ENCODE measurements at places on chromosomes 13 and 19. TPM values are rescaled to one million over a fixed set of nuclear protein-coding genes. Genes with fewer than 3 reads are reported as not detected.
A peak's percentile ranks its signal among the peaks of the same experiment; 100 is the strongest.

DNA sequence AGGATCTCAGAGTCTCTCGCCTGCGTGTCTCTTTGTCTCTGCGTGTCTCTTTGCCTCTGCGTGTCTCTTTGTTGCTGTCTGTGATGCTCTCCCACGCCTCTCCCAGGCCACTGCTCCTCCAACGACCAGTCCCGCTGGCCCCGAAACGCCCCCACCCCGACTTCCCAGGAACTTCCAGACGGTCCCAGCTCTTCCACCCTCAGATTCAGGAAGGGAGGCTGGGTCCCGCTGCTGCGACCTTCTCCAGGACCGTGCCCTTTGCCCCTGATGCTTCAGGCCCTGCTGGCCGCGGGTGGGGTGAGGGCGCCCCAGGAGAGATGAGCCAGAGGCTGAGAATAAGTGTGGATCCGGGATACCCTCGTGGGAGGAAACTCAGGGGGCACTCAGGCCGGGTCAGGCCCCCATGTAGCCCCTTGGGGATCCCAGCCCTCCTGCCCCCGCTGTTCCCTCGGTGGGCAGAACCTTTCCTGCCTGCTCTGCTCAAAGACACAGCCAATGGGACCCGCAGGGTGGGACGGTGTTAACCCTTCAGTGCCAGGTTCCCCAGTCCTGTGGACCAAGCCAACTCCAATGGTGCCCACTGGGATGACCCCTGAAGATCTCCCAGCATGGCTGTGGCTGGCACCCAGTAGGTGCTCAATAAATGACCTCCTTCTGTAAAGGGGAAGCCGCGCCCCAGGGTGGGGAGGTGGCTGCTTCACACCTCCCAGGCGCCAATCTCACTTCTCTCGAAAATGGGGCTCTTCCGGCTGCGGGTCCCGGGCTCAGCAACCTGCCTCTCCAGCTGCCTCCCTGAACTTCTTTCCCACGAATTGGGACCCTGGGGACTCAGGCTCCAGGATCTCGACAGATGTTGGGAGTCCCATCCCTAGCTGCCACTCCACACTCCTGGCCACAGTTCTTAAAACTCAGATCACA, 1.5 kb upstream of the S1PR5 start:
- DNase-seq, result no peak

DNA sequence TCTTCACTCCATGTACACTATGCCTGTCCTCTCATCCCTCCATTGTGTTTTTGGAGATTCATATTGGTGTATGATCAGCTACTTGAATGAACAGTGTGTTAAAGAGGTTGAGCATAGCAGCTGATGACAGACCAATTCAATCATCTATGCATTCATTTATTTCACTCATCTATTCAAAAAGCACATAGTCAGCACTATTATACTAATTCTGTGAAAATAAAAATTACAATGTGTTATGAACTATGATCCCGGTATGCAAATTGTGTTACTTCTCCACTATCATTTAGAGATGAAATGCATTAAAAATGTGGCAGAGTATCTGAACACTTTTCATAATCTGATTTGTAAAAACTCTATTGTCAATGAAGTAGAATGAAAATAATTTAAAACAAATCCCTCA, 5.9 kb downstream of the TRPC4 start:
- DNase-seq, result no peak

- no peak for DNase-seq
These were observed 36.4 kb upstream of the MBNL2 start for GRCh38 chr13:97185751-97186150.

DNA sequence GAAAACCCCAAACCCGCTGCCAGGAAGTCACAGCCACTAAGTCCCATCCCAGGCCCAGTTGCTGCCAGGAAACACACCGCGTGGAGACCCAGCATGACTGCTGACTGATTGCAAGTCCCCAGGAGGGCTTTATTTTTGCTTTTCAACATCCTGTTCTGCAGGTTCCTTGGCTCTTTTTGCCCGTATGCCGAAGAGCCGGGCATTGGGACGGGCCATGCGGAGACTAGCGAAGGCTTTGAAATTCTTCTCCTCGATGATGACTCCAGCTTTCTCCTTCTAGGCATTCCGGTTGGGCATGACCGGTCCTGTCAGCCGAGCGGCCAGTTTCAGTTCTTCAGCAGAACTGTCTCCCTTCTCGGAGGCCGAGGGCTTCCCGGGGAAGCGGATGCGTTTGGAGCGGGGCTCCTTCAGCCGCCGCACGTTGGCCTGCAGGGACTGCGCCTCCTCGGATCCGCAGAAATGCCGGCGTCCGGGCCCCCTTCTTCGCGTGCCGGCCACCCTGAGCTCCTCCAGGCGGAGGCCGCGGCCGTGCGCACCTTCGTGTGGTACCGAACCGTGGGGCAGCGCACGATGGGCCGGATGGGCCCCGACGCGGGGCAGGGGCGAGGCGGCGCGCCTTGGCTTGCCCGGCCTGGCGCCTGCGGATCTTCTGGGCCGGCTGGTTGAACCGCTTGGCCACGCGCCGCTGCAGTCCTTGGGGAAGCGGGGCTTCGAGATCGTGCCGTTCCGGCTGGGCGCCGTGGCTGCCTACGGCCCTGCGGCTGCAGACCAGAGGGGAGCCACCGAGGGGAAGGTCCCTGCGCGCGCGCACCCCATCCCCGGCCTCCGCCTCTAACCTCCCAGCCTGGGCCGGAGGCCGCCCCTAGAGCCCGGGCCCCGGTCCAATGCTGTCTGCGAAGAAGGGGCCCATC, 15.2 kb downstream of the ZSCAN5C start:
- no peak for DNase-seq

- no peak for DNase-seq
These were observed 3.2 kb downstream of the PTBP1 start for GRCh38 chr19:800360-801029.

DNA sequence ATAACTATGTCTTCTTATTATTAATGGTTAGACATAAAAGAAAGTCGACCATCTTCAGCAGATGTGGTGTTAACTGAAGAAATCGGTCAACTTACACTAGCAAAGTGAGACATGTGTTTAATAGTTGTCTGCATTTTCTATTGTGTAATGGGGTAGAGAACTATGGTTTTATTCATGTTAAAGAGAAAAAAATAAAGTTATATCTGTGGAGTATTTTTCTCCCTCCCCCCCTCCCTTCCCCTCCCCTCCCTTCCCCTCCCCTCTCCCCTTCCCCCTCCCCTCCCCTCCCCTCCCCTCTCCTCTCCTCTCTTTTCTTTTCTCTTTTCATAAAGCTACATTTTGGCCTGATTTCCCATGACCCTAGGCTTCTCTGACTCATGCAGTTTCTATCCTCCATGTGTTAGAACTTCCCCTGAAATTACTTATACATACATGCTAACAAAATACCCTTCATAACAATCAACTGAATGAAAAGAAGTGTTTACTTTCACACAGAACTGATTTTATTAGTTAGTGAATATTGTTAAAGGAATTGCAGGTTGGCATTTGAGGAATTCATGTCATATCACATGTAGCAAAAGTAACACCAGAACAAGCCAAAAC, 1431.0 kb upstream of the ATXN8OS start:
- DNase-seq, result no peak

DNA sequence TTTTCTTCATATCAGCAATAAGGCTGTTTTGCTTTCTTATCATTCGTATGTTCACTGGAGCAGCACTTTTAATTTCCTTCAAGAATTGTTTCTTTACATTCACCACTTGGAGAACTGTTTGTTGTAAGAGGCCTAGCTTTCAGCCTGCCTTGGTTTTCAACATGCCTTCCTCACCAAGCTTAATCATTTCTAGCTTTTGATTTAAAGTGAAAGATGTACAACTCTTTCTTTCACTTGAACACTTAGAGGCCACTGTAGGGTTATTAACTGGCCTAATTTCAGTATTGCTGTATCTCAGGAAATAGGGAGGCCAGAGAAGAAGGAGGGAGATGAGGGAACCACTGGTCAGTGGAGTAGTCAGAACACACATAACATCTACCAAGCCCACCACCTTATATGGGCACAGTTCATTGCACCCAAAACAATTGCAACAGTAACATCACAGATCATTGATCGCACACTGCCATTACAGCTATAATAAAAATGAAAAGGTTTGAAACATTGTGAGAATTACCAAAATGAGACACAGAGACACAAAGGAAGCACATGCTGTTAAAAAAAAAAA, 181.4 kb upstream of the TUBA3C start:
- no peak for DNase-seq

GRCh38 chr19:2978772-2979171, 1.4 kb downstream of the TLE6 start:
- DNase-seq, result no peak

DNA sequence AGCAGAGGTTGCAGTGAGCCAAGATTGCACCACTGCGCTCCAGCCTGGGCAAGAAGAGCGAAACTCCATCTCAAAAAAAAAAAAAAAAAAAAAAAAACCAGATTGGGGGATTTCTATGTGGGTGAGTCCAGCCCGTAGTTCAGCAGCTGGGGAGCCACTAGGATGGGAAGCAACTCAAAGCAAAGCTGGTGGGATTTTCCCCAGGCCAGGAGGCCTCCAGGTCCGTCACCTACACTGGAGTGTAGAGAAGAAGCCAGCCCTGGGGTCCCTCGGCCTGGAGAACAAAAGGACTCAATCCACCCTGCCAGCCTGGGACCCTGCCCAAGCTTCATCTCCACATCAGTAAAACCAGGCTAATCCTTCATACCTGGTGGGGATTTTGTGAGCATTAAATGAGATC, 121.3 kb upstream of the CACNA1A start:
- no peak for DNase-seq

DNA sequence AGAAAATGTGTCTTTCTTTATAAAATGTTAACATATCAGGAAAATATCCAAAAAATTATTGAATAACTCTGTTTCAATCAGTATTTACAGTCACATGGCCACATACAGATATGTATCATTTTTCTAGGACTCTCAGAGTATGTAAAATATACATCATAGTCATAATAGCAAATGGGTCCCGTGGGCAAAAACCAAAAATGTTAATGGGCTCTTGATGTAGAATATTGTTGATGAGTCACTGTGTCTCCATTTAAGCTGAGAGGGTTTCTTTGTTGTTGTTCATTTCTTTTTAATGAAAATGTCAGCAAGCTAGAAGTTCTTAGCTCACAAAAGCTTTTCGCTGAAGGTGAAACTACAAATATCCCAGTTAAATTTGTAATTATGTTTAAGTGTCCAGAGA, 1713.1 kb upstream of the PCDH20 start:
- DNase-seq, result no peak

GRCh38 chr19:12885749-12886650, 1.0 kb downstream of the KLF1 start:
- DNase-seq, result no peak

GRCh38 chr13:75151081-75151643, 330.8 kb downstream of the TBC1D4 start:
- DNase-seq, result no peak

- DNase-seq, result peak; percentile 13
These were observed at the start of gene EBI3 for GRCh38 chr19:4229179-4229931. Gene EBI3, plus strand, starts transcription at chr19:4229523. Its CDS starts 28 bp downstream, at chr19:4229551.

DNA sequence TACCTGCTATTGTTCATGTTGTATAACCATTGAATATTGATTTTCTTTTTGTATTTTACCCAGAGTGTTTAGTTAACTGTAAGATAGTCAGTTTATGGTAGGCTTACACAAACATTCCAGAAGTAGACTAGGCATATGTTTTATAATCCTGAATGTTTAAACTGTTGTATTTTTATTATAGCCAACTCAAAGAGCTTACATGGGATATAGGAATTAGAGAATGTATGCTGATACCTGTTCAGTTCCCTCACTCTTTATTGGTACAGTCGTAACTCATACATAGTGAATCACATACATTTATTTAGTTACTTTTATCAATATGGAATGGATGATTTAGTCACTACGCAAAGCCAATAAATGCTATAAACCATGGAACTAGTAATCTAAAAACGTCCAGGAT, 657.9 kb downstream of the SLITRK5 start:
- DNase-seq, result no peak

DNA sequence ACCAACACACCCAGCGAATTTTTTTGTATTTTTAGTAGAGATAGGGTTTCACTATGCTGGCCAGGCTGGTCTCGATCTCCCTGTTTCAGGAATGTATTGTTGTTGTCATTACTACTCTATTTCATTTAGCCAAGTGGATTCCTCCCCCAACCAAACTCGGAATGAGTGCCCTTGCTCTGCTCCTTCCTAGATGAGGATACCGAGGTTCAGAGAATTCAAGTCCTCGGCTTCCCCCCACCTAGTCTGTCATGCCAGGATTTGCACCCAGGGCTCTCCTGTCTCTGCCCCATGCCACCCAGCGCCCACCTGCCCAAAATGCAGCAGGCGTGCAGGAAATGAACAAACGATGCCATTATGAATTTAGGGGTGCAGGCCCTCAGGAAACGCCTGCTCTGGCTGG, 3.5 kb upstream of the SPACA4 start:
- no peak for DNase-seq

- no peak for DNase-seq
These were observed 91.0 kb upstream of the MAB21L1 start for GRCh38 chr13:35567406-35567980.

DNA sequence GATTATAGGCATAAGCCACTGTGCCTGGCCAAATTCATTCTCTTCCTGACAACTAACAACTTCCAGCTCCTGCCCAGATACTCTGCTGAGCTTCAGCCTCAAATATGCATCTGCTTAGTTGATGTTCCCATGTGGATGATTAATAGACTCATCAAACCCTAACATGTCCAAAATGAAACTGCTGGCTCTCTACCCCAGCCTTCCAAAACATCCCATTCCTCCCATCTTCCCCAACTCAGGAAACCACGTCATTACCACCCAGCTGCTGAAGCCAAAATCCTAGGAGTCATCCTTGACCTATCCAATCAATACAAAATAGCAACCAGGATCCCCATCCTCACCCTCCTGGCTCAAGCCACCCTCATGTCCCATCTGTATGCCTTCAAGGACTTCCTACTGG, 20.9 kb downstream of the POU2F2 start:
- DNase-seq, result no peak

- no peak for DNase-seq
These were observed 4.4 kb downstream of the BCAT2 start for GRCh38 chr19:48806518-48806817.

- no peak for DNase-seq
These were observed 265.9 kb downstream of the MYO16 start for GRCh38 chr13:108895220-108895704.

- DNase-seq, result no peak
These were observed 234.6 kb downstream of the POSTN start for GRCh38 chr13:37364007-37364406.

- DNase-seq, result no peak
These were observed 304.7 kb downstream of the COG6 start for GRCh38 chr13:39960191-39960590.

DNA sequence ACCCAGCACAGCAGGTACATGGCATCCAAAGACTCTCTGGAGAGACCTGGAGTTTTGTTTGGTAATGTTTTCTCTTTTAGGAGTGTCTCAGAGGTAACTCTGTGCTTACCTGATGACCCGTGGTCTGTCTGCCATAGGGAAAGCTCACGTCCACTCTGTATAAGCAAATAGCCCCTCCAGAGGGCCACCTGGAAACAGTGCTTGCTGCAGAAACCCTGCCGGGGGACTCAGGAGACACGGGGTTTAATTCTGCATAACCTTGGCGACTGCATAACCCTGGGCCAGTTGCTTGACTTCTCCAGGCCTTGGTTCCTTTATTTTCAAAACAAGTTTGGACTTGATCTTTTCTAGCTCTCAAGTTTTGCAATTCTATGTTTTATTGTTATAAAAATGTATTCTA, 187.2 kb upstream of the SOX1 start:
- no peak for DNase-seq

Gene TRPM4
- total RNA-seq, result 13.3 TPM

Gene CYSLTR2
- total RNA-seq, result not detected

Gene SDHAF1
- 23.2 TPM for total RNA-seq

Gene NOP53
- 192 TPM for total RNA-seq

Gene MADCAM1
- total RNA-seq, result 0.17 TPM
